AG09319 (cell line): ENCODE measurements at places on chromosomes 3 and 15.

DNA sequence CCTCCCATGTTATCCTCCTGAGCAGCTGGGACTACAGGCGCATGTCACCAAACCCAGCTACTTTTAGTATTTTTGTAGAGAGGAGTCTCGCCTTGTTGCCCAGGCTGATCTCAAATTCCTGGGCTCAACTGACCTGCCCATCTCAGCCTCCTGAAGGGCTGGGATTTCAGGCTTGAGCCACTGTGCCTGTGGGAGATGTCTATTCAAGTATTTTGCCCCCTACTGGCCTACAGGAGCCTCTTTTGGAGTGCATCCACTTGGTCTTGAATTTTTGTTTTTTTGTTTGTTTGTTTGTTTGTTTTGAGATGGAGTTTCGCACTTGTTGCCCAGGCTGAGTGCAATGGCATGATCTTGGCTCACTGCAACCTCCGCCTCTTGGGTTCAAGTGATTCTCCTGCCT lies 3.2 kb upstream of the DHX30 start:
- no peak for DNase-seq

DNA sequence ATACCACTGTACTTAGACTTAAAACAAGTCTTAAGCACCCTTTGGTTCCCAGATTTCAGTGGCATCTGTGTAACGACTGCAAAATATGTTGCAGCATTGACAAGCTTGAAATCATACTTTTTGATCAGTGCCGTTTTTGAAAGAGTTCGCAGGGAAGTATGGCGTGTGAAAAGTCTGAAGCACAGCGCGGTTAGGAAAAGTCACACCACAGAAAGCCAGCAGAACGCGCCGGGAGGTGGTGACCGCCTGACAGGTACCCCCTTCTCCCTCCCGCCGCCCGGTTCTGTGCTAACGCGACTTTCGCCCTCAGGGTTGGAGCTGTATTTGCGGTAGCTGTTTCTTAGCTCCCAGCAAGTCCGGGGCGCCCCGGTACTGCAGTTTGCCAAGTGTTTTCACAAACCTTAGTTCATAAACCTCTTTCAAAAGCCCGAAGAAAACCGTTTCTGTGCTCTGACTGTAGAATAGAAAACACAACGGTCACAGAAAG lies 481 bp upstream of the CRYBG3 start:
- DNase-seq, result no peak

- DNase-seq, result no peak
Measured at GRCh38 chr3:1616744-1617143, 481.9 kb upstream of the CNTN4 start.

DNA sequence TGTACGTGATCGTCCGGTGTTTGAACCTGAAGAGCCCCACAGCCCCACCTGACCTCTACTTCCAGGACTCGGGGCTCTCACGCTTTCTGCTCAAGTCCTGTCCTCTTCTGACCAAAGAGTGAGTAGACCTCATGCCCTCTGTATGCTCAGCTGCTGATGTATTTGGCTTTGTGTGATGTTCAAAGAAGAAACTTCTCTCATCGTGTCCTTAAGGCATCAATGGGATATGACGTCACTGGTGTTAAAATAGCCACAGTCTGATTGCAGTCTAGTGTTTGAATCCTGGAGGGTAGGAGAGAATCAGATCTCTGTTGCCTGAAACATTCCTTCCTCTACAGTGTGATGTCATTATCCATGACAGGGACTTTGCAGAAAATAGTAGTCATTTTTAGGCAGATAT lies 28.1 kb downstream of the ABHD2 start:
- DNase-seq, result no peak
